ENCODE measurements at places on chromosomes 11 and 22.

DNA sequence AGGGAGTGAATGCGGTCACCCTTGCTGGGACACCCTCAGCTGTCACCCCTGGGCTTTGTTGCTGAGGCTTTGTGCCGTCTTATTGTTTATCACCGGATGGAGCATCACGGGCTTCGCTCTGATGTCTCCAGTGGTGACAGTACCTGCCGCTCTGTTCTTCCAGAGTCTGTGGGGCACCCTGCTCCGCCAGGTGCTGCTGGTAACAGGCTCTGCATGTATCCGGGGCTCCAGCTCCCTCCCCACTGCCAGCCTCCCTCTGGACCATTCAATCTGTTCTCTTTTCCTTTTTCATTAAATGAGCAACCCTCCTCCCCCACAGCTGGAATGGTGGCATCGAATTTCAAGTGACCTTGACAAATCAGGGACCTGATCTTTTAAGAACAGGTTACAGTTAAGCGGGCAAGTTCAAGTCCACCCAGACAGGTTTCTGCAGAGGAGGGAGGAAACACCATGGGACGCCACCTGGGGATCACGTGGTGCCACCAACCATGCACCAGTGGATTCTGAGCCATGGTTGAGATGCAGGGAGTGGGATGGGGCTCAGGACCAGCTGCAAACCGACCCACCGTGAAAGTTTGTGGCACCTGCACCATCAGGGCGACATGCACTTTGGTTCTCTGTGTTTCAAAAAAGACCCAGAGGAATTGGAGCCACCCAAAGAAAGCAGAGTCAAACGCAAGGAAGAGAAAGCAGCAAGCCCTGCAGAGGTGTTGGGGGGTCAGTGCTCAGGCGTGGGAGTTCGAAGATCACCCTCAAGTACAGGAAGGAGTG is 89.3 kb downstream of the BCR start:
- peak; percentile 6 for DNase-seq

- DNase-seq = no peak
Measured at GRCh38 chr11:57556041-57556440, 11.4 kb downstream of the UBE2L6 start.

DNA sequence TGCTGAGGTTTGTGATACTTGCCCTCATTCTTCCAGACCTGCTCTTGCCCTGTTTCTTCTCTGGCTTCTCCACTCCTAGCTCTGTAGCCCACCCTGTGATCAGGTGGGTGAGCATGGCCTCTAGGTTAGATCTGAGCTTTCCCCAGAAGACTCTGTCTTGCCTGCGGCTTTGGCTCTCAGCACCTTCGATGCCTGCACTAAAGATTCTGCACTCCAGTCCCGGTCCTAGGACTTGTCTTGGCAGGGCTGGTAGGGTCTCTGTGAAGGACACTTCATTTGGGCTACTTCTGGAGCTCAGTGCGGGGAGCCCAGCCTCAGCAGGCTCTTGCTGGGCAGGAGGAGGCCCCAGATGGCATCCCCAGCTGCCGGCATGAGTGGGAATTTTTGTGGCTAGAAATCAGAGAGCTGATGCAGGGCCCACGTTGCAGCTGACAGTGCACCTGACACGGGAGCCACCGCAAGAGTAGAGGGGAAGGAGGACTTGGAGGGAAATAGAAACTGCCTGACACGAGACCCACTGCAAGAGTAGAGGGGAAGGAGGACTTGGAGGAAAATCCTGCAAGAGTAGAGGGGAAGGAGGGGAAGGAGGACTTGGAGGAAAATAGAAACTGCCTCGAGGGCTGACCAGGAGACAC is 226.9 kb upstream of the B3GAT1 start:
- DNase-seq = no peak

DNA sequence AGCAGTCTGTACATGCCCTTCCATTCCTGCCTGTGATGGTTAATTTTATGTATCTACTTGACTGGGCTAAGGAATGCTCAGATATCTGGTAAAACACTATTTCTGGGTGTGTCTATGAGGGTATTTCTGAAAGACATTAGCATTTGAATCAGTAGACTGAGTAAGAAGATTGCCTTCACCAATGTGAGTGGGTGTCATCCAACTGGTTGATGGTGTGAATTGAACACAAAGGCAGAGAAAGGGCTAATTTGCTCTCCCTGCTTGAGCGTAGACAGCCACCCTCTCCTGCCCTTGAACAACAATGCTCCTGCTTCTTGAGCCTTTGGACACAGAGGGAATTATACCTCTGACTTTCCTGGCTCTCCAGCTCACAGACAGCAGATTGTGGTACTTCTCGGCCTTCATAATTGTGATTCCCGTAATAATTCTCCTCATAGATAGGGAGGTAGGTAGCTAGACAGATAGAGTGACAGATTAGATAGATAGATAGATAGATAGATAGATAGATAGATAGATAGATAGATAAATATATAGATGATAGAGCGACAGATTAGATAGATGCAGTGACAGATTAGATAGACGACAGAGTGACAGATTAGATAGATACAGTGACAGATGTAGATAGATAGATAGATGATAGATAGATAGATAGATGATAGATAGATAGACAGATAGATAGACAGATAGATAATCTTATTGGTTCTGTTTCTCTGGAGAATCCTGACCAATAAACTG is 370.6 kb downstream of the CADM1 start:
- DNase-seq = no peak

DNA sequence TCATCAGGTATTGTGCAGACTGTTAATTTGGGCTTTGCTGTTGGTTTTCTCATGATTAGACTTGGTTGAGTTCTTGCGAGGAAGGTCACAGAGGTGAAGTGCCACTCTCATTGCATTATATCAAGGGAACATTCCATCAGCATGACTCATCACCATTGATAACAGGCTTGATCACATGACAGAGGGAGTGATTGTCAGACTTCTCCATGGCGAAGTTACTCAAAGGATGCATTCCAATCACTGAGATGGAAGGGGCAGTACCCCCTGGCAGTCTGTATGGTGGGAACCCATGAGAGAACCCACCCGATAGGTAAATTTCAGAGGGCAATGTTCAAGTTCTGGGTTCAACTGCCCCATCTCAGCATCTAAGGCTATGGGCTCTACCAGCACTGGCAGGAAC is 19.4 kb upstream of the P2RY2 start:
- no peak for DNase-seq

GRCh38 chr11:27147916-27148315 is 107.3 kb downstream of the BBOX1 start:
- DNase-seq = no peak

GRCh38 chr11:32643526-32643925 is 59.9 kb downstream of the EIF3M start:
- DNase-seq = no peak

GRCh38 chr11:64290352-64291261 is 495 bp upstream of the KCNK4 start:
- no peak for DNase-seq

DNA sequence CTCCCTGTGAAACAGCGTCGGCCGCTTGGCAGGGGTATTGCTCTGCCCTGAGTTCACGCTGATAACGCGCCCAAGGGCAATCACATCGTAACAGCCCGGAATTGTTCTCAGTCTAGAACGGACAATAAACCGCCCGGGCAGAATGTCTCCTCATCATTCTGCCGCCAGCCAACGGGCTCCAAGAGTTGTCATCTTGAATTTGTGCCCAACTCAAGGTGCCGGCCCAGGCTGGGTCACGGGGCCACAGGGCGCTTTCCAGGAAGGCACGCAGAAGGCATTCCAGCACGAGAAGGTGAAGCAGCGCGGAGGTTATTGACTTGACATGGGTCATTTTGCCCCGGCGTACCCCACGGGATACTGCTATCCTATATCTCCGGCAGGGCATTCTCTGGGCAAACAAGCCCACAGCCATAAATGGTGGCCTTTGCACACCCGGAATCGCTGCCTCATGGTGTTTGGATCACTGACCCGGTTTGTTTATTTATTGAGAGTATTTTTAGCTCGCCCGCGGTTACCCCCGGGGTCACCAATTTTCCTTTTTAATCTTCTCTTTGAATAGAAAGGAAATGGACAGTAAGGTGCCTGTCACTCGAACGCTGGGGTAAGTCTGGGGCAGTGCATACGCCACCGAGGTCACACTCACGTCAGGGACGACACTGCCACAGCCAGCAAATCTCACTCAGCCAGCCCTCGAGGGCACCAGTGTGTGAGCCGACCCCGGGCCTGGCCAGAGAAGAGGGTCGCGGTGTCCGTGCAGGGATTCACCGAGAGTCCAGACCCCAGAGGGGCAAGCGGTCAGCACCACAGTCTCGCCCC is 72.4 kb upstream of the FGF3 start:
- no peak for DNase-seq

GRCh38 chr22:17237038-17237668 is 17.9 kb upstream of the ADA2 start:
- no peak for DNase-seq

GRCh38 chr11:119421941-119422808 is 797 bp downstream of the THY1 start:
- peak; percentile 38 for DNase-seq

DNA sequence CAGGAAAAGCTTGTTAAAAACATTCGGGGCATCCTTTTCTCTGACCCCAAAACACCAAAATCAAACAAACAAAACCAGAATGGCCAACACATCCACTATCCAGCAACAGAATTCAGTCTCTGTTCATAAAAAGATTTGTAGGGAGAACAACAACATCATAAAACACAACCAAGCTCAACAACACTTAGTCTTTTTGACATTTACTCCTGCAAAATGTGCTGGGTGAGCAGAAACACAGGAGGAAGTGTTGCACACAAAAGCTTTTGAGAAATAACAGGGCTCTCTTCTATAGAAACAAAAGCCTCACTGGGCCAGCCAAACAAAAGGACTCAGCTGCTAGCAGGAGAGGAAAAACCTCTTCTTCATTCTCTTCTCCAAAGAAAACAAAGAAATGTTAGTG is 736.0 kb upstream of the CCDC90B start:
- peak; percentile 4 for DNase-seq

DNA sequence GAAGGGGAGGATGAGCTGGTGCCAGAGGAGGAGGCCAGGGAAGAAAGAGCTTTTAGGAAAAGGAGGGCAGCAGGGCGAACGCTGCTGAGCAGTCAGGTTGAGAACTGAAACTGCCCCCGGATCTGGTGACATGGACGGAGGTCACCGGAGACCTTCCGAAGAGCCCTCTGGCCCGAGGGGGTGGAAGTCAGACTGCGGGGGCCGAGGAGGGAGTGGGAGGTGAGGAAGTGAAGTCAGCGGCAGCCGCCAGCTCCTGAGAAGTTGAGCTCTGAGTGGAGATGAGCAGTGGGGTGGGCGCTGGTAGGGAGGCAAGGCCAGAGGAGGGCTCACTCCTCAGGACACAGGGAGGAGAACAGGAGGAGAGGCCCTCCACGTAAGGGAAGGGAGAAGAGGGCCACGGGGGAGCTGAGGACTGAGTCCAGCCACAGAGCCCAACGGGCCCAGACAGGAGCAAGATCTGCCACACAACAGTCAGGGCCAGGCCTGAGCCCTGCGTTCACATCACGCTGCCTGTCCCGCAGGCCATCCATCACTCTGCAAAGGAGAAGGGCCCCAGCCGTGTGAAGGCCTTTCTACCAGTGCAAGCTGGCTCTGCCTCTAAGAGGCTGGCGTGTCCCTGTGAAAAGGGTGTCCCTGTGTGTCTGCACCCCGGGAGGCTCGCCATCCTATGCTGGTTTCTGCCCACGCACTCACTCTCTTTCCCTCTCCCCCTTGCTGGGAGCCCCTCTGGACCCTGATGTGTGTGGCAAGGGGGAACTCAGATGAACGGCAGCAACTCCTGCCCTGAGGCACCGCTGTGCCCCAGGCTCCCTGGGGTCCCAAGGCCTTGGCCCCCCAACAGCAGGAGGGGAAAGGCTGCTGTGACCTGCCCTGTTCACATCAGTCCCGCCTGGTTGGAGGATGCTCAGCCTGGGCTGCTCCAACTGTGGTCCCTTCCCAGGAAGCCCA is 19.0 kb upstream of the LRRC32 start:
- no peak for DNase-seq

DNA sequence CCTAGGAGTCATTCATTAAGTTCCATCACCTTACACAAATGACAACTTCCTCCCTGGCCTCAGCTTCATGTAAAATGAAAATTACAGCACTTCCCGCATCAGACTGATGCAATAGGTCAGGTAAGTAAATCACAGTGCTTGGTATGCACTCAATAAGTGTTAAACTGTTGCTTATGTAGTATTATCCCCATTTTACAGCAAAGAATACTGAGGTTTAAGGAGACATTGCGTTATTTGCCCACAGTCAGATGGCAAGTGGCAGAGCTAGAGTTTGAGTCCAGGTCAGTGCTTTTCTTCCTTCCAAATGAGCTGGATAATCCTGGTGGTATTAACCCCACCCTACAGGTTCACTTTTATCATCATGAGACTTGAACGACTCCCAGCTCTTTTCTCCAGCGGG is 29.7 kb downstream of the WT1 start:
- no peak for DNase-seq

DNA sequence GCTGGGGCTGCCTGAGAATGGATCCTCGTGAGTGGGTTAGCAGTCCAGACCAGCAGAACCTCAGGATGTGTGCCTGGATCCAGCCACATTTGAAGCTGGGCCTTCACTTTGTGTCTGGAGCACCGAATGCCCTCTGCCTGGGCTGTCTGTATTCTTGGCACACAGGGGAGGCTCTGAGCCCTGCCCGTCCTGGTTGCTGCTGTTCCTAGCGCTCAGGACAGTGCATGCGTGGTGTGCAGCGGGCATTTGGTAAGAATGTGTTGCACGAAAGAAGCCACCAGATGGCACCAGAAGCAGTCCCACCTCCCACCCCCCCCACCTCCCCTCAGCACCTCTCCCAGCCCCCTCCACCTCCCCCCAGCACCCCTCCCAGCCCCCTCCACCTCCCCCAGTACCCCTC is 4.1 kb upstream of the MAPK11 start:
- DNase-seq = peak; percentile 9

- DNase-seq = no peak
Measured at GRCh38 chr22:26702906-26703830, 45.8 kb downstream of the MIAT start.

- DNase-seq = no peak
Measured at GRCh38 chr22:17380359-17381087, 11.3 kb downstream of the CECR2 start.

DNA sequence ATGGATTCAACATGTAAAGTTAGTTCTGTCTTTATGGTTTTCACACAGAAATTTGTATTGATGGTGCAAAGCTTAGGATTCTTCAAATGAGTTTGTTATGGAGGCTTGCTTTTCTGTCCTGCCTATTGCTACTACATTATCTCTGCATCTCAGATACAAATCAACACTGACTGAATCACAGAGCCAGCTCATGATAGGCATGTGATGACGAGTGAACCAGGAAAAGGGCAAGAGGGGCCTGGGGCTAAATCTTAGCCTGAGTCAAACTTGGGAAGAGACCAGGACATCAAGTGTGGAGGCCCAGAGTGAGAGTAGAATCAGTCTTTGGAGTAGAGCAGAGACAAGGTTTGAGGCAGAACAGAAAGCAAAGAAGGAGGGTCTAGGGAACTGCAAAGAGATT is 107.1 kb upstream of the CD44 start:
- DNase-seq = no peak

All from NCI-H1105 treated with DMSO at 0.1 percent for 48 hours (cell line).